Astrocyte of the spinal cord (primary cell): ENCODE measurements at places on chromosomes 3 and 15.
A peak's percentile ranks its signal among the peaks of the same experiment; 100 is the strongest.

GRCh38 chr3:149596134-149596770 is 61.6 kb downstream of the WWTR1 start:
- no peak for DNase-seq

- DNase-seq = no peak
These were observed 128.6 kb downstream of the MYLK start for GRCh38 chr3:123755501-123755900.

DNA sequence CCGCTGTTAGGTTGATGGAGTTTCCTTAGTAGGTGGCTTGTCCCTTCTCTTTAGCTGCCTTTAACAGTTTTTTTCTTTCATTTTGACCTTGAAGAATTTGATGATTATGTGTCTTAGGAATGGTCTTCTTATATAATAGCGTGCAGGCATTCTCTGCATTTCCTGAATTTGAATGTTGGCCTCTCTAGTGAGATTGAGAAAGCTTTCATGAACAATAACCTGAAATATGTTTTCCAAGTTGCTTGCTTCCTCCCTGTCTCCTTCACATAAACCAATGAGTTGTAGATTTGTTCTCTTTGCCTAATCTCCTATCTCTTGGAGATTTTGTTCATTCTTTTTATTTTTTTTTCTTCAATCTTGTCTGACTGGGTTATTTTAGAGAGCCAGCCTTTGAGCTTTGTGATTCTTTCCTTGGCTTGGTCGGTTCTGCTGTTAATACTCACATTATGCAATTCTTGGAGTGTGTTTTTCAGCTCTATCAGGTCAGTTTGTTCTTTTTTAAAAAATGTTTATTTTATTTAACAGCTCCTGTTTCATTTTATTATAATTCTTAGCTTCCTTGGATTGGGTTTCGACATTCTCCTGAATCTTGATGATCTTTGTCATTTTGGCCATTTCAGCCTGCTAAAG is 627.9 kb downstream of the SI start:
- DNase-seq = peak; percentile 10

- DNase-seq = peak; percentile 62
These were observed 87.8 kb downstream of the KLHL25 start for GRCh38 chr15:85706779-85707518.

DNA sequence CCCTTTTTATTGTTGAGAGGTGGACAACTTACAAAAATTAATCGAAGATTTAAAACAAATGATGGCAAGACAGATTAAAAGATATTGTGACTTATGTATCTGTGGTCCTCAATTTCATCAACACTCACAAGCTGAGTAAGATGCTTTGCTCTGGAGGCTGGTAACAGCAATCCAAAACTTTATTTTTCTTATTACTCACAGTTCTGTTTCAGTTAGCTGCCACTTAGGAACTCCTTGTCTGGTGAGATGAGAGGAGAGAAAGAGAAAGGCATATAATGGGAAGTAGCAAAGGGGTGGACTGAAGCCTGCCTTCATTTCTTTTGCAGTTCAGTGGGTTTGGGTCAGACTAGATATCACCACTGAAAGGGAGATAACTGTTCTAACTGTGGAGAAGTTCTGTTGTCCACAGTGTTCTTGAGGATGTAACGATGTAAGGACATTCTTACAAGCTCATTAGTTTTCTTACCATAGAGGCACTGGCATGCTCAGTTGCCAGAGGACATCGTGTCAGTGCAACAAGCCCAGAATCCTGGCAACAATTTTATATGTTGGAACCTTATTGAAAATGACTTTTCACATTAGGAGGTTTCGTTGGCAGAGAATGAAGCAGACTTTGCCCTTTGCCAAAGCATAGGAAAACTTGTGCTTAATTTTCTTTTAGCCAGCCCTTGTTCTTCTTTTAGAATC is 93.6 kb downstream of the PLCL2 start:
- peak; percentile 69 for DNase-seq

- no peak for DNase-seq
These were observed 50.0 kb downstream of the SMAD6 start for GRCh38 chr15:66752078-66752477.

DNA sequence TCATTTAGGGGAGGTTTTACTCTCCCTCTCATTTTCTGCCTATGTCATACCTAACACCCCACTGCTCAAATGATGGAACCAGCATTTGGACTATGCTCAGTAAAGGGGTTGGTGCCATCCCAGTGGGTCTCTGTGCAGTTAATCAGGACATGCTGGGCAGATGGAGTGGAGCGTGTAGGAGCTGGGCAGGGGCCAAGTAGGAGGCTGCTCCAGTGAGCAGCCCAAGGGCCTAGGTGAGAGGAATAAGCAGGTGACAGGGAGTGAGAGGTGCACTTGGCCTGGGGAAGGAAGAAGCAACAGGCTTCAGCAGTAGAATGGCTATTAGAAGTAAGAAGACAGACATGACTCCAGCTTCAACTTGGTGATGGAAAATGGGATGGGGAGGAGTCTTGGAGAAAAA is 72.2 kb downstream of the EPHB1 start:
- no peak for DNase-seq

DNA sequence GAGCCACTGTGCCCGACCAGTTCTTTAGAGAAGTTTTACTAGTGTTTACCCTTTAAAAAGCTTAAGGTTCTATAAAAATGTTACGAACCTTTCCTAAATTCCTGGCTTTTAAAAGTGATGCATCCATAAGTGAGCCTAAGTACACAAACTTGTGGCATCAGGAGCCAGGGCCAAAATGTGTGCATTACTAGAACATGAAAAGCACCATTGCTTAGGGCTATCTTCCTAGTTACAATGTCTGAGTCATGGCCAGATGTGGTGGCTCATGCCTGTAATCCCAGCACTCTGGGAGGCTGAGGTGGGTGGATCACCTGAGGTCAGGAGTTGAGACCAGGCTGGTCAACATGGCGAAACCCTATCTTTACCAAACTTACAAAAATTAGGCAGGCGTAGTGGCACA is 39.9 kb downstream of the LEO1 start:
- DNase-seq = peak; percentile 20

GRCh38 chr15:95170561-95171380 is 939.4 kb downstream of the MCTP2 start:
- DNase-seq = no peak

DNA sequence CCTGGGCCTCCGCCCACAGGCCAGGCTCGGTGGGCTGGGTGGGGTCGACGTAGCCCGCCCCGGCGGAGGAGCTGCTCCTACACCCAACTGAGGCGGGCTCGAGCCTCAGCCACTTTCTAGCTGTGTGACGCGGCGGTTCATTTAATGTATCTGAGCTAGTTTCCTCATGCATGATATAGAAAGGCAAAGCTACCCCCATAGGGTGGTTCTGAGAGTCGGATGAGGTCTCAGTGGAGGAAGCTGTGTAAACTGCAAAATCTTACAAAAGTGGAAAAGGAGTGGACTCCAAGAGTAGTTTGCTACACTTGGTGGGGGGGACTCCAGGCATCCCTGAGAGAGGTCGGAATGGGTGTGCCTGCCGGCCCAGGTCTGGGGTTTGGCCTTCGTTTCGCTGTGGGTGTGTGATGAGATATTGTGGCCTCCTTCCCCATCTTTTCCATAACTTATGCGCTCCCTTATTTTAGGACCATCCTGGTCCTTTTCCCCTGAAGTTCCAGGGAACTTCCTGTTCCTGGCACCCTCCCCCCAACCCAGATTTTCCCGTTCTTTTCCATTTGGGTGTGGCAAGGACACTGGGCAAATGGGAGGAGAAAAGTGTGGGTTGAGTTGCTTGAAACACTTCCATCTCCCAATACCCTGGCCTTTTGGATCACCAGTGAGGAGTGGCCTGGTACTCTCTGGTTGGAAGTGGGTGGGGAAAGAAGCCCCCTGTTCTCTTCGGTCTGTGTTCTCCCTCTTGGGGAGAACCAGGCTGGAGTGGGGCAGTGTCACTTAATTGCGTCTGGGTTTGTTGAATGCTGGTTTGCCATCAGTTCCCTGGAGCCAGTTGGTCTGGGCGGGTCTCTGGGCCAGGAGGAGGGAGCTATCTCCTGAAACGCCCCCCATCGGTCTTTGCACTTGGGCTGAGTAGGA is 1.1 kb downstream of the PDIA5 start:
- no peak for DNase-seq
